ENCODE measurements at places on chromosomes 16 and 17.

- DNase-seq = no peak
These were observed 4.7 kb upstream of the IGSF6 start for GRCh38 chr16:21656795-21657768.

GRCh38 chr16:64705443-64705842 is 416.4 kb downstream of the CDH11 start:
- no peak for DNase-seq

DNA sequence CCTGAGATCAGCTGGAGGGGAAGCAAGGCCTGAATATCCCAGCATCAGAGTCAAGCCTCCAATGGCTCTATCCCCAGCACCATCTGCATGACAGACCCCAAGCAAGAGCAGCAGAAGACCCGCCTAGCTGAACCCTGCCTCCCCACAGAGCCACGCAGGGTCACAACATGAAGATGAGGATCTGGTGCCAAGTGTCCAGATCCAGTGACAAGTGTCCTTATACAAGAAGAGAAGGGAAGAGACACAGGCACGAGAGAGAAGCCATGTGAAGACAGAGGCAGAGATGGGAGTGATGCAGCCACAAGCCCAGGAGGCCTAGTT is 28.9 kb downstream of the TNFRSF13B start:
- no peak for DNase-seq

DNA sequence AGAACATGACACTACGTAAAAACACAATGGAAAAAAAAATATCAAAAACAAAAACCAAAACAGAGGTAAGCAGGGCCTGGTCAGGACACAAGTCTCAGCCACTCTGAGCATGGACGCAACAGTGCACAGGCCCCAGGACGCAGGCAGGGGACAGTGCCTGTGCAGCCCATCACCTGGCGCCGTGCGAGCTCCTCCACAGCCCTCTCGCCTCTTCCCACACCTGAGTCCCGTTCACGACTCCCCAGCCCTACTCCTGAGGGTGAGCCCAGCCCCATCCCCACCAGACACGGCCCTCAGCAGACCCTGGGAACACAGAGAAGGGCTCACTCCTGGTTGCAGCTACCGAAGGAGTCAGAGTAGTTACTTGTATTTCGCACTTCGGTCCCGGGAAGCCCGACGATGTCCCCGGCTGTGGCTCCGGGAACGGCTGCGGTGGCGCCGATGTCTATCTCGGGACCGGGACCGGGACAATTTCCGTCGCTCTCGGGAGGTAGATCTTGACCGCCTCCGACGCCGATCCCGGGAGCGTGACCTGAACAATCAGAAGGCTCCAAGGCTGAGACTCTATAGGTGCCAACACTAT is 9.4 kb downstream of the HBQ1 start:
- DNase-seq = no peak

GRCh38 chr16:69932228-69932627 is 18.9 kb upstream of the CLEC18A start:
- DNase-seq = no peak

GRCh38 chr17:82582213-82582612 is 62.7 kb downstream of the FOXK2 start:
- no peak for DNase-seq

GRCh38 chr16:24990803-24991202 is 24.4 kb downstream of the ARHGAP17 start:
- no peak for DNase-seq

- no peak for DNase-seq
These were observed 79.5 kb downstream of the WIPI1 start for GRCh38 chr17:68377771-68378267.
